ENCODE measurements at places on chromosomes 6 and 20. TPM values are rescaled to one million over a fixed set of nuclear protein-coding genes. Genes with fewer than 3 reads are reported as not detected.
A peak's percentile ranks its signal among the peaks of the same experiment; 100 is the strongest.

GRCh38 chr6:159434410-159434809 is 258.6 kb downstream of the SOD2 start:
- no peak for DNase-seq

DNA sequence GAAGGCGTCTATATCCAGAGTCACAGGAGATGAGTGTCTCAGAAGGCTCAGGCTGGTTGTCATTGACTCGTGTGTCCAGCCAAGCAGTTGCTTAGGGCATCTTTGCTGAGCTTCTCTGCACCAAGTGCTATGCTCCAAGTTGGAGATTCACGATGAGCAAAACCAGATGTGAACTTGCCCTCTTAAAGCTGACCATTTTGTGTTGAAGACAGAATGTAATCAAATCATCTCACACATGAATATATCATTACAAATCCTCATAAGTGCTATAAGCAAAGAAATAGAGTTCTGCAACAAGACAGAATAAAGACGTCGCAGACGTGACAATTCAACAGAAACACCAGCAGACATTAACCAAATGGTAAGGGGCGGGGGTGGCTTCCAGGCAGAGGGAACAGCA is 103.9 kb downstream of the ALDH8A1 start:
- no peak for DNase-seq

GRCh38 chr6:101845621-101846020 is 452.1 kb downstream of the GRIK2 start:
- no peak for DNase-seq

DNA sequence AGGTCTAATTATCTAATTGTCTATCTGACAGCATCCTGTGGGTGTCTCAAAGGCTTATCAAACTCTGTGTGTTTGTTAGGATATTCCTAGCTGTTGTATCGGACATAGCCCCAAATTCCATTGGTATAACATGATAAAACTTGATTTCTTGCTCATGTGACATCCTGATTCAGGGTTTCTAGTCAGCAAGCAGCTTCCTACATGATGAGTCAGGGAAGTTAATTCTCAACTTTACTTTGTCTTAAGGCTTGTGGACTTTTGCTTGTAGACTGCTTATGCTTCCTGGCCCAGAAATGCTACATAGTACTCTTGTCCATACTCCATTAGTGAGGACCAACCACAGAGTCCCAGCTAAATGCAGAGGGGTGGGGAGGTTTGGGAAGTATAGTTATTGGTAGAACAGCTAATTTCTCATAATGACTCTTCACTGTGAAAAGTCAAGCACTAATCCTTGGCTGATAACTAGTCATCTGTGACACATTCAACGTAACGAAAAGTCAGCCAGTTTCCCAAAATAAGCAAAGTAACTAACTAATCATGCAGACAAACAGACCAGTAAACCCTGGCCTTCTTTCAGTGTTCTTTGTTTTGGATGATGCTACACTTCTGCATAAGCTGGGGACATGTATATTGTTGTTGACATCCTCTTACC is 25.8 kb downstream of the NKAIN2 start:
- peak; percentile 56 for DNase-seq

DNA sequence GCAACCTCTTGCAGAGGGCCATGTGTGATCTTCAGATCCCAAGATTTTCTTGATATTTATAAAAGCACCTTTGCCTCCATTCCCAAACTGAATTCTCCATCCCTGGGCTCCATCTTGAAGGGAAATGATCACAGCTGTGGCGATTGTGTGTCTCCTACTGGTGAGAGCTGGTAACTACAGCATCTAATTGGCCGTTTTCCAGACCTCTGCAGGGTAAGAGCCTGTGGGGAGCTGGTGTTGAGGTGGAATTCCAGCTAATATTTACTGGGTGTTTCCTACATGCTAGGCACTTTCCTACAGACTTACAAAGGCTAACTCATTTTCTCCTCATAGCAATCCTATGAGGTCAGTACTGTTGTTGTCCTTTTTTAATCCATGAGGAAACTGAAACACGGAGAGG is 59.2 kb upstream of the FNDC1 start:
- DNase-seq: no peak

DNA sequence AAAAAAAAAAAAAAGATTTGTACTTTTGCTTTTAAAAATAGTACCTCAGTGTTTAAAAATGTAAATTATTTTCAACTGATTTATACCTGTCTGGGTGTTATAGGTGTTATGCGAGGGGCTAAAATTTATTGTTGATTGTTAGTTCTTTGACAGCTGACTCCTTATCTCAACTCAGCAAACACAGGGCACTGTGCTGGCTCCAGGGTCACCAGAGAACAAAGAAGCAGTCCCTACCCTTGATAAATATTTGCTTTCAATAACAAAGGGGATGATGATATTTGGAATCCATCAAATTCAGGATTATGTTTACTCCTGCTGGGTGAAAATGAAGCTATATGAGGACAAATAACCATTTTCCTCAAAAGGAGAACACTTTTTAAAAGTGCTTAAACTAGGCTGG is 34.2 kb upstream of the KAT14 start:
- DNase-seq: no peak

GRCh38 chr6:22468256-22468965 is 101.0 kb upstream of the HDGFL1 start:
- no peak for DNase-seq

DNA sequence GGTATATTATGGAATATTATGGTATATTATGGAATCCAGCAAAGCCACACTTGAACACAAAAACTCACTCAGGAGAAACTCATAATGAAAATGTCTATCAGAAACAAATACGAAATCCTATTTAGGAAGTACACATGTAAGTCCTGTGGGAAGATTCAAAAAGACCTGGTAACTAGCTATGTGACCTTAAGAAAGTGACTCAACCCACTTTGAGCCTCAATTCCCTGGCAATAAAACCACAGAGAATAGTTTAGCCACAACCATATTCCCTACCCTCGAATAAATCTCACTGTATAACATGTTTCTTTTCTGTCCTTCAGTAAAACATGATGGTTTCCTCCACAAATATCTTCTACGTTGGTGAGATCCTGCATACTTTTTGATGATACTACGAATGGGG is 56.4 kb downstream of the ZMYND8 start:
- no peak for DNase-seq

GRCh38 chr6:16139556-16139955 is 10.7 kb downstream of the MYLIP start:
- DNase-seq: no peak

DNA sequence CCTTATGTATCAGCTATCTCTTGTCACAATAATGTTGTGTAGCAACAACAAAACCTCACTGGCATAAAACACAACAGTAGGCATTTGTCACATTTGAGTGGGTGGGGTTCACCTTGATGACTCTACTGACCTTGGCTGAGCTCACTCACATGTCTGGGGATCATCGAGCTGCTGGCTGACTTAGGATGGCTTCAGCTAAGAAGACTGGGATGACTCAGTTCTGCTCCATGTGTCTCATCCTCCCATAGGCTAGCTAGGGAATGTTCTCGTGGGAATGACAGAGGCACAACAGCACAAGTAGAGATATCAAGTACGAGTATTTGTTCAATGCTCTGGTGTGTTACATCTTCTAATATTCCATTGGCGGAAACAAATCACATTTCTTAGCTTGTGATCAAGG is 167.9 kb downstream of the PLCB1 start:
- DNase-seq: no peak

GRCh38 chr6:163416557-163417253 is 2.2 kb downstream of the QKI start:
- DNase-seq: peak; percentile 61

DNA sequence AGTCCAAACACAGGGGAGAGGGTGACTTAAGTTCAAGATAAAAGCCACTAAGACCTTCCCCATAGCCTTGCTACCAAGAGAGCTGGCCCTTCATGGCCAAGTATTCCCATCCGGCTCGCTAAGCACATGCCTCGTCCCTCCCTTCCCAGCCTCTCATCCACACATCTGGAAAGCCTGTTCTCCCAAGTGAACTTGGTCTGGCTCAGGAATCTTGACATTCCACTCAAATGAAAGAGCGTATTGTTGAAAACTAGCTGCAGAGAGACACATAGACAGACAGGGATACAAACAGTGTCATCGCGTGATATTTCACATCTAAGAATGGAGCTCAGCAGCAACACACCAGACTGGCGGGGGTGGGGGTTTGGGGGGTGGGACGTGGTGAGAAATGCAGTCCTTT is 182.8 kb upstream of the FOXQ1 start:
- DNase-seq: no peak

GRCh38 chr6:48714250-48714649 is 603.3 kb upstream of the PTCHD4 start:
- no peak for DNase-seq

- DNase-seq: peak; percentile 87
Measured at GRCh38 chr20:25058051-25058846, at the start of gene ACSS1. ACSS1 (minus strand) TSS chr20:25058139; CDS start chr20:25058102, 37 bp downstream.

GRCh38 chr6:130046671-130047070 is 28.3 kb downstream of the L3MBTL3 start:
- no peak for DNase-seq

- no peak for DNase-seq
Measured at GRCh38 chr6:3343089-3343883, 84.5 kb downstream of the PSMG4 start.

- DNase-seq: no peak
Measured at GRCh38 chr6:12009876-12010634, 2.1 kb upstream of the HIVEP1 start.

GRCh38 chr6:9361749-9362148 is 926.4 kb upstream of the SLC35B3 start:
- DNase-seq: no peak

DNA sequence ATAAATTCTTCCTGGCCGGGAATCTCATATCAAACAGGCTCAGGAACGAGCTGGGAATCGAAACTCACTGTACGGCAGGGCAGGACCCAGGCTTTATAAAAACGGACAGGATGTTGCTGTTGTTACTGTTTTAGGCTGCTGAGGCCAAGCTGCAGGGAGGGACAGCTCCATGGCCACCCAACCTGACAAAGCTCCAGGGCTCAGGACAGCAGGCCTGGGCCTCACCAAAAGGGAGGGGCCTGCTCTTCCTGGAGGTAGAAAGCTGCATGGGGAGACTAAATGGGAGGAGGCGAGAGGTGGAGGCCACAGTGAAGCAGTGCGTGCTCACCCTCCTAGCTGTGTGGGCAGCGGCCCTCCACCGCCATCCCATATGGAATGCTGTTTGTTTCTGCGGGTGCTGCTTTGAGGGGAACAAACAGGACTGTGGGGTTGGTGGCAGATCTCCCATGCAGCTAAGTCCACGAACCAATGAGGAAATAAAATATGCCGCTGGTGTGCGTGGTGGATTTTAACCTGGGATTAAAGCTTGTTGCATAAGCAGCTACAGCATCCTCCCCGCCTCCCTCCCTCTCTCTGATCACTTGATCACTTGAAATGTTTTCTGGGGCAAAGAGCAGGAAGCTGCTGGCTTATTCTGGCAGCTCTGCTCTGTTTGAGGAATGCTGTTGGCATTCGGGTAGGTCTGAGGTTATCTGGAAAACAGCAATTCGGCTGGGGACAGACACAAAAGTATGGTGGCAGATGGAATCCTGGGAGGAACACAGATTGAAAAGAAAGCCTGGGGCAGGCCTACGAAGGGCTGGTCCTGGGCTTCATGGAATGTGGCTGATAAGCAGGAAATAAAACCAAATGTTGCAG is 2.4 kb upstream of the ZMYND8 start:
- DNase-seq: no peak

GRCh38 chr20:1689721-1690120 is 32.1 kb upstream of the SIRPG start:
- DNase-seq: no peak

- no peak for DNase-seq
Measured at GRCh38 chr6:123240626-123241025, 244.6 kb downstream of the CLVS2 start.

GRCh38 chr6:118319894-118320649 is 228.0 kb upstream of the PLN start:
- no peak for DNase-seq

- peak; percentile 68 for DNase-seq
Measured at GRCh38 chr6:99613409-99613704, 6.7 kb downstream of the PRDM13 start.

DNA sequence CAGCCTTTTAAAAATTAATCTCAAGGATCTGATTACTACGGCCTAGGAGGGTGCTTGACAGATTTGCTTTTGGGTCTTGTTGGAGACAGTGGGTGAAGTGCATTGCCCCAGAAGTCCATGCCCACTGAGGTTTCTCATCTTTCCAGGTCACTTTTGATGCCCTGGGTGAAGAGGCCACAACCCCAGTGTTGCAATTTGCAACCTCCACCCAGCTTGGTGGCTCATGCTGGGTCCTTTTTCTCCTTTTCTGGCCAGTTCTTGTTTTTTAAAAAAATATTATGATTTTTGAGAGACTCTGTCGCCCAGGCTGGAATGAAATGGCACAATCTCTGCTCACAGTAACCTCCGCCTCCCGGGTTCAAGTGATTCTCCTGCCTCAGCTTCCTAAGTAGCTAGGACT is 9.4 kb downstream of the STX11 start:
- DNase-seq: no peak

DNA sequence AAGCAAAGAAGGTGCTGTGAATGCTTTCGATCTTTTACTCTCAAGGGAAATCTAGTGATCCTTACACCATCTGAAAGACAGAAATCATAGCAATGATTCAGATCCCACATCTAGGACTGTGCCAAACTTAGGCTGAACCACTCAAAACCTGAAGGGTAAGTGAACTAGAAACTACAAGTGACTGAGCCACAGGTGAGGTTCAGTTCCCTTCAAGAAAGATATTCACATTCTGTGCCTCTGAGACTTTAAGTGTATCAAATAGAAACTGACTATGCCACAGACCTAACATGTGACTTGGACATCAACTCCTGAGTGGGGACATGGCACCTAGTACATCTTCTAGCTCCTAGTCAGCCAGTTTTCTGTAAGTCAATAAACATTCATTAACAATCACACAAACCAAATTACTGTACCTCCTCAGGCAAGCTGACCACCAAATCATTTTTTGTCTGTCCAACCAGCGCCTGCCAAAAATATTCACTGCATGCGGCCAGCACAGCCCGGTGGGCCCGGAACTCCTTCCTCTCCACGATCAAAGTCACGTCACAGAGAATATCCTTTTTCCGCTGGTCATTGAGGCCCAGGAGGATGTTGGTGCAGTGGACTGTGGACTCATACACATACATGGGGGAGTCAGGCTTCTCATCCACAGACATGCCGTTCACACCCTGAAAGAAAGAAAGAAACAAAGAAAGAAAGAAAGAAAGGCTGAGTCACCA is 114.1 kb downstream of the GJA10 start:
- DNase-seq: no peak

DNA sequence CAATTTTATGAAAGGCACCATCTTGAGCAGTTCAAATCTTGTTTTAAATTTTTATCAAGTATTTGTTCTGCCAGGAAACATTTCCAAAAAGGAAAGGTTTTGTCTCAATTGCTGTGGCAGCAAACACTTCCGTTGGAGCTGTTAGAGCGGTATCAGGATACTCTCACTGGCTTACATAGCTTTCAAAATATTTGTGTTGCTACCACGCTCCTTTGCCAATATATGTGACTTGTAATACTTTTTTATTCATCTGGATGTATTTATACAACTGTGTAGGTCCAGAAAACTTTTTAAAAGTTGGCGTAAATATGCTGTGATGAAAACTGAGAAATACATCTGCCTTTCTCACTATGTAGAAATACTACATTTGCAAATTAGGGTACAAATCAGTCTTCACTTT is 37.8 kb upstream of the NHSL1 start:
- no peak for DNase-seq

The KCNQ5 gene
- 6.7 TPM for total RNA-seq

The RPS21 gene
- total RNA-seq: 5,188 TPM

The LCA5 gene
- total RNA-seq: 0.81 TPM

The TRERF1 gene
- 10.8 TPM for total RNA-seq

The SPAG4 gene
- 6.5 TPM for total RNA-seq

The TMC2 gene
- not detected for total RNA-seq

The BMP5 gene
- not detected for total RNA-seq

The ROMO1 gene
- 146 TPM for total RNA-seq

The PBX2 gene
- total RNA-seq: 75.9 TPM

Measured in hematopoietic multipotent progenitor cell (in vitro differentiated cells).